T-helper 2 cell (primary cell): ENCODE measurements at places on chromosomes 5 and 9.

DNA sequence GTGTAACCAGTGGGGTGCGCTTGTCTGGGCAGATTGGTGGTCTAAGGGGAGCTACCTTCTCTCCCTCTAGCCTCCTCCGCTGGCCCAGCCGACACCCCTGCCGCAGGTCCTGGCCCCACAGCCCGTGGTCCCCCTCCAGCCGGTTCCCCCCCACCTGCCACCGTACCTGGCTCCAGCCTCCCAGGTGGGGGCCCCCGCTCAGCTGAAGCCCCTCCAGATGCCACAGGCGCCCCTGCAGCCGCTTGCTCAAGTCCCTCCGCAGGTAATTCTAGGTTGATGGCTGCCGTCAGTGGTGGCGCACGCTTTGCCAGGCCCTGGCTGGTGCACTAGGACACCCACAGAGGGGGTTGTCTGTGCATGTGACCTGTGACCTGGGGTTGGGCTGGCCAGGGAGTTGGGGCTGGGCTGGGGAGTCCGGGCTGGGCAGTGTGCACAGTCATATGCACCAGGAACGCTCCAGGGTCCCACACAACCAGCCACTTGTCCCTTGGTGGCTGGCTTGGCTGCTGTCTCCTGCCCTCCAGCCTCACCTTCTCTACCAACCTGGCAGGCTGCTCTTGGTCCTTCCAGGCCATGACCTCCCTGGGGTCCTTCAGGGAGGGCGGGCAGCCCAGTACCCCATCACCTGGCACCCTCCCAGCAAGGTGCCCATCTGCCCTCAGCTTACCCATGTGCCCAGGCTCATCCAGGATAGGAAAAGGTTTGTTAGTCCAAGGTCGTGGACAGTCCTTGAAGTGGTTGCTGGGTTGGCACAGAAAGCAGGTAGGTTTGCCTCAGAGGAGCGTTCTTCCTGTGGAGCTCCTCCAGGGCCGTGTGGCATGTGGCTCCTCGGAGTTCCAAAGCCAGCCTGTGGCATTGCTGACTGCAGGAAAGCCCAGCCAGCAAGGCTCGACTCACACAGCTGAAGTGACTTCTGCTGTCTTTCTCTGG lies 73.2 kb downstream of the WNK2 start:
- no peak for DNase-seq

- DNase-seq = no peak
Observed at GRCh38 chr9:122562134-122562760, 9.3 kb downstream of the OR1N2 start.

DNA sequence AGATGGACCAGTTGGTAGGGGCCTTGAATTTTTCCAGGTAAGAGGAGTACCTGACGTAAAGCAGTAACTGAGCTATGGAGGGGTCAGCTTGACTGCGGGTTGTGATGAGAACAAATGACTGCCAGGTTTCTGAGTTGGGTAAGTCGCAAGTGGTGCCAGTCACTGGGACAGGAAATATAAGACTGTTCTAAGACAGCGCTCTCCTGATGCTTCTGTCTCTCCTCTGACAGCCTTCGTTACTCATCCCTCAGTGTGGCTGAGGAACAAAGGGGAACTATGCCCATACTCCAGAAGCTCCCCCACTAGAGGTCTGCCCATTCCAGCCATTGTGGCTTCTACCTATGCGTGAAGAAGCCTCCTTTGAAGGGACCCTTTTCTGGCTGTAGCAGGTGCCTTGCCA lies 13.3 kb downstream of the CAVIN4 start:
- no peak for DNase-seq

DNA sequence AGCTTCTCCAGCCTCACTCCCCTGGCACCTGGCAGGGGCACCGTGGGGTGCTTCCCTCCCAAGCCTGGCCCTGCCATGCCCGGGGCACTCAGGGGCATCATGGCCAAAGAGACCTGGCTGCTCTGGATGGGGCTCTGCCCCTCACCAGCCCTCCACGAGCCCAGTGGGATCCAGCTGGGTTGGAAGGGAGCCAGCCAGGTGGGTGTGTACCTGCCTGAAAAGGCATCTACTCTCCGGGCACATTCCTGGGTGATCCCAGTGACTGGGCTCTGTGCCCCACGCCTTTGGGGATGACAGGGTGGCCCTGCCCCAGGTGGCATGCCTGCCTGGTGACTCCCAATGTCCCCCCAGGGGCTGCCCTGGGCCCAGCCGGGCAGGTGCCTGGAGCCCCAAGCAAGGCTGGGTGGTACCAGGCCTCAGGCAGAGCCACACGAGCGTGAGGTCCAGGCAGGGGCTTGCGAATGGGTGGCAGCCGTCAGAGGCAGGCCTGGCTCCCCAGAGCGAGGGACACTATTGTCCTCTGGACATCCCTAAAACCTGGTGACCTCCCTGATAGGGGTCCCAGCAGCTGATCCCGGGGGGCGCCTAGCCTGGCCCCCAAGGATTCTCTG lies 777 bp downstream of the GPSM1 start:
- no peak for DNase-seq

GRCh38 chr9:114207845-114208244 lies 52.5 kb downstream of the COL27A1 start:
- DNase-seq = no peak

GRCh38 chr5:161105525-161105924 lies 253.5 kb upstream of the ATP10B start:
- DNase-seq = no peak
